ENCODE measurements at places on chromosomes 5 and 9.

DNA sequence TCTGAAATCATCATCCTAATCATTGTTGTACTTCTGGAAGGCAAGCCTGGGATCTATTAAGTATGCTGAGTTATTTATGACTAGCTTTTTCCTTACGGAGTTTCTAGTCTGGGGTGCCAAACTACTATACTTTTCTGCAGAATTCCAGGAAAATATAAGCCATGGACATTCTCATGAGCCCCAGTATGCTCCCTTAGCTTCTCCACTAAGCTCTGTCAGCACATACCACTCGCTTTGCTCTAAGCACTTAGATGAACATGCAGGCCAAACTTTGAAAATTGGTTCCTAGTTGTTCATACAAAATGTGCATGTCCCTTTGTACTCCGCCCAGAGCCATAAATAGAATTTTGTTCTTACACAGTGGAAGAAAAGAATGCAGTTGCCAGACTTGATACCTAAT lies 284.6 kb downstream of the ARRDC3 start:
- peaks cover 22% of the 10 kb centered on the region for H3K4me1 ChIP-seq
- no peak for DNase-seq
- H3K4me3 ChIP-seq = no peak overlapping the region
- no peak overlapping the region for H3K27ac ChIP-seq
- no peaks in the 10 kb centered on the region for H3K27me3 ChIP-seq
- no peaks in the 10 kb centered on the region for H3K36me3 ChIP-seq

- DNase-seq = no peak
- H3K4me3 ChIP-seq = no peak overlapping the region
- no peak overlapping the region for H3K27ac ChIP-seq
- peaks cover 22% of the 10 kb centered on the region for H3K4me1 ChIP-seq
- H3K36me3 ChIP-seq = no peaks in the 10 kb centered on the region
- H3K27me3 ChIP-seq = no peaks in the 10 kb centered on the region
These were observed 25.9 kb upstream of the IDNK start for GRCh38 chr9:83596899-83597504.

DNA sequence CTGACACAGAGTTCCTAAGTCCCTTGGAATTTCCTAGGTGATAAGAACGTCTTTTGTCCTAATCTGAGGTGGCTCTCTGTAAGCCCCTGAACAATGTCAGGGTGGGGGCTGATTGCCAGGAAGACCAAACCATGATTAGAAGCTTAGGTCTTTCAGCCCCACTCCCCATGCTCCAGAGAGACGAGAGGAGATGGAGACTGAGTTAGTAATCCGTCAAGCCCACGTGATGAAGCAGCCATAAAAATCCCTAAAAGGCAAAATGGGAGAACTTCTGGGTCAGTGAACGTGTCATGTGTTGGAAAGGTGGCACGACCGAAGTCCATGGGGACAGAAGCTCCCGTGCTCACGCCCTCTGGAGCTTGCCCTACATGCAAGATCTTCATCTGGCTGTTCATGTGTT lies 85.6 kb downstream of the RAD23B start:
- H3K4me1 ChIP-seq = peaks cover 22% of the 10 kb centered on the region
- H3K36me3 ChIP-seq = no peaks in the 10 kb centered on the region
- H3K4me3 ChIP-seq = no peak overlapping the region
- no peaks in the 10 kb centered on the region for H3K27me3 ChIP-seq
- H3K27ac ChIP-seq = no peak overlapping the region

GRCh38 chr9:36398745-36399144 lies 1.3 kb downstream of the RNF38 start:
- H3K36me3 ChIP-seq = peaks cover 6% of the 10 kb centered on the region
- DNase-seq = no peak
- H3K27ac ChIP-seq = no peak overlapping the region
- peaks cover 28% of the 10 kb centered on the region for H3K4me1 ChIP-seq
- no peaks in the 10 kb centered on the region for H3K27me3 ChIP-seq

- H3K36me3 ChIP-seq = no peaks in the 10 kb centered on the region
- H3K4me1 ChIP-seq = no peaks in the 10 kb centered on the region
- no peak overlapping the region for H3K4me3 ChIP-seq
These were observed 390.4 kb downstream of the EBF1 start for GRCh38 chr5:158709279-158709678.

DNA sequence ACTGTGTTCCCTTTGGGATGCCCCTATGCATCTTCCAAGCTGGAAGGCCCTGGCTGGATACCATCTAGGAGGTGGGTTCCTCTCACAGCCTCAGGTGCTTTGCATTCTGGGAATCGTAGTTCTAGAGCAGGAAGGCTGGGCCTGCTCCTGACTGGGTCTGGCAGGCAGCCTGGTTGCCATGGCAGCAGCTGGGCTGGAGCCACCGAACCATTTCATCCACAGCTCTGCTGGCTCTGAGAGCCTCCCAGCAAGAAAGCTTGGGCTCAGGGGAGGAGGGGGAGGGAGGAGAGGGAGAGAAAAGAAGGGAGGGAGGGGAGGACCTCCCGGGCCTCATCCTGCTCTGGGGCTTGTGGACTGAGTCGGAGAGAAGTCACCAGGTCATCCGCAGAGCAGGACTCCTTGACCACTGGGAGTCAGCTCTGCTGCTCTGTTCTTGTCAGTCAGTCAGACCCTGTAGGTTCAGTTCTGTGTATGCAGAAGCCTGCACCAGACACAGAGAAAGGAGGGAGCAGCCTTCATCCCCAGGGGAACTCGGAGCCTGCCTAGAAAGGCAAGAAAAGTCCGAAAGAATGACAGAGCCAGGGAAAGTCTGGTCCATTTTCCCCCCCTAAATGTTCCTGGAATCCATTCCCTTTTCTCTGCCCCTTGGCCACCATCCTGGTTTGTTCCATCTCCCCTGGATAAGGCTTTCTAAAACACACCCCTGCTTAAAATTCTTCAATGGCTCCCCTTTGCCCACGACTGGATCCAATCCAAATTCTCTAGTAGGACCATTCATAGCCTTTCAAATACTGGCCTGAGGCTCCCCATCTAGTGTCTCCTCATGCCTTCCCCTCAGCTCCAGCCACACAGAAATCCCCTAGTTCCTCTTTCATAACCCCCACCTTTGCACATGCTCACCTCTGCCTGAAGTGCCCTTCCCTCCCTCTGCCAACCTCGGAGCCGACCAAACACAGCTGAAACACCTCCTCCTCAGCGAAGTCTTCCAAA lies 65.4 kb upstream of the ARAP3 start:
- H3K27ac ChIP-seq = no peak overlapping the region
- H3K27me3 ChIP-seq = 0 out of 3 replicates have a peak, but pooled peaks cover 3% of the 10 kb centered on the region
- H3K36me3 ChIP-seq = no peaks in the 10 kb centered on the region
- no peak for DNase-seq

- peak overlapping the region; percentile 94 for H3K27ac ChIP-seq
- peaks cover 32% of the 10 kb centered on the region for H3K4me1 ChIP-seq
- no peaks in the 10 kb centered on the region for H3K36me3 ChIP-seq
- no peak for DNase-seq
These were observed 1.7 kb downstream of the DENND4C start for GRCh38 chr9:19231904-19232822.

- no peaks in the 10 kb centered on the region for H3K27me3 ChIP-seq
- no peaks in the 10 kb centered on the region for H3K4me1 ChIP-seq
These were observed 933.6 kb downstream of the EFNA5 start for GRCh38 chr5:106737111-106737510.

DNA sequence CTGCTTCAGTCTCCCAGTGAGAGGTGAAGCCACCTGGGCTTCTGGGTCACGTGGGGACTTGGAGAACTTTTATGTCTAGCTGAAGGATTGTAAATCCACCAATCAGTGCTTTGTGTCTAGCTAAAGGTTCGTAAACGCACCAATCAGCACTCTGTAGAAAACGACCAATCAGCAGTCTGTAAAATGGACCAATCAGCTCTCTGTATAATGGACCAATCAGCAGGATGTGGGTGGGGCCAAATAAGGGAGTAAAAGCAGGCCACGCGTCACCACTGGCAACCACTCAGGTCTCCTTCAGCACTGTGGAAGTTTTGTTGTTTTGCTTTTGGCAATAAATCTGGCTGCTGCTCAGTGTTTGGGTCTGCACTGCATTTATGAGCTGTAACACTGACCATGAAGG lies 69.1 kb upstream of the NREP start:
- H3K4me1 ChIP-seq = no peaks in the 10 kb centered on the region
- H3K4me3 ChIP-seq = no peak overlapping the region
- no peak for DNase-seq
- no peaks in the 10 kb centered on the region for H3K36me3 ChIP-seq
- H3K27me3 ChIP-seq = no peaks in the 10 kb centered on the region

GRCh38 chr5:171444582-171444981 lies 25.1 kb downstream of the FGF18 start:
- H3K27me3 ChIP-seq = peaks cover 2% of the 10 kb centered on the region
- H3K4me3 ChIP-seq = no peak overlapping the region
- DNase-seq = no peak
- no peak overlapping the region for H3K27ac ChIP-seq

DNA sequence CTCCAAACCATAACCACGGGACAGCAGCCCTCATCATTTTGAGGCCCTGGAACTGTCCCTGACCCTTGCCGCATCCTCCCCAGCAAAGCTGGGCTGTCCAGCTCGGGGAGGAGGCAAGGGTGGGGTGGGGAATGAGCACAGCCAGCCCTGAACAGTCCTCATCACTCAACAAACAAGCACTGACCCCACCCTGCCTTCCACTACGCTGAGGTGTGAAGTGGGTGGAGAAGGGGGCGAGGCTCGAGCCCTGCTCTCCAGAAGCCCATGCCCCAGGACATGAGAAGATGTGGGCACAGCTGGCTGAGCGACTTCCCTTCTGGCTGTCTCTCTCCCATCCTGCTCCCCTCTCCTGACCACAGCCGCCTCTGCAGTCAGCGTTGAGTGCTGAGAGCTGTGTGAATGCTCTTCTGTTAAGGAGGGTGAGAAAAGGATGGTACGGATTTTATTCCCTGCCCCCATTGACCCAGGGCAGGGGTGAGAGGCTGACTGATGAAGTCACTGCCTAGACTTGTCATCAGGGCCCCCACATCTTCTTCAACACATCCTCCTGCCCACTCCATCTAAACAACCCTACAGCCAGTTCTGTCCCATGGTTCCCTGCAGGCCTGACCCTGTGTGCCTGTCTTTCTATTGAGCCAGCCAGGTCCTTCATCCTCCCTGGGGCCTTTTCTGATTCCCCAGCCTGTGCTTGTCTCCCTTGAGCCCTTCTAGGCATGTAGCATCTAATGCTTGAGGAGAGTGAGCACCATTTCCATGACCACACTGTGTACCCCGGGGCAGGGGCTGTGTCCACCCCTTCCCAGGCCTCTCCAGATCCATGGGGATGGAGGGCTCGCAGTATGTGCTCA lies 276.0 kb downstream of the FSTL4 start:
- no peaks in the 10 kb centered on the region for H3K36me3 ChIP-seq
- no peak overlapping the region for H3K27ac ChIP-seq
- peaks cover 3% of the 10 kb centered on the region for H3K27me3 ChIP-seq
- no peaks in the 10 kb centered on the region for H3K4me1 ChIP-seq

DNA sequence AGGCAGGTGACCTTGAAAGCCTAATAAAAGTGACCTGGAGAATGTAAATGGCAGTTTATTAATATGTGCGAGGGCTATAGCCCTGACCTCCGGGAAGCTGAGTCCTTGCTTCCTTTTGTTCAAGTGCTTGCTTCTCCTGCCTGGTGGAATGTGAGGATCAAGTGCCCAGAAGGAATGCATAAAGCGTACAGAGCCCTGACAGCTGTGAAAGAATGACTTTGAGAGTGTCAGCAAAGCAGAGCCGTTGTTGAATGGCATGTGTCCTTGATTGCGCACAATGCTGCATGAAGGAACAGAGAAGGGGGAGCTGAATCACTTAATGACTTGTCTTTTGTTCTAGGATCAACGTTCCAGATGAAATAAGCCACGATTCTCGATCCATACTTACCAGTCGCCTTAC lies 133.0 kb downstream of the SLF1 start:
- DNase-seq = no peak
- H3K27me3 ChIP-seq = no peaks in the 10 kb centered on the region
- H3K36me3 ChIP-seq = no peaks in the 10 kb centered on the region
- H3K4me3 ChIP-seq = no peak overlapping the region

- peak; percentile 42 for DNase-seq
- H3K36me3 ChIP-seq = no peaks in the 10 kb centered on the region
- H3K27ac ChIP-seq = no peak overlapping the region
- peaks cover 20% of the 10 kb centered on the region for H3K27me3 ChIP-seq
These were observed 33.3 kb downstream of the KCTD16 start for GRCh38 chr5:144203750-144204596.

Data from HepG2 (cell line).